ENCODE measurements at places on chromosomes 6 and 20.

GRCh38 chr6:107599043-107599442 is 109.1 kb downstream of the SOBP start:
- DNase-seq: no peak

GRCh38 chr20:13744352-13744751 is 40.4 kb downstream of the ESF1 start:
- no peak for DNase-seq

DNA sequence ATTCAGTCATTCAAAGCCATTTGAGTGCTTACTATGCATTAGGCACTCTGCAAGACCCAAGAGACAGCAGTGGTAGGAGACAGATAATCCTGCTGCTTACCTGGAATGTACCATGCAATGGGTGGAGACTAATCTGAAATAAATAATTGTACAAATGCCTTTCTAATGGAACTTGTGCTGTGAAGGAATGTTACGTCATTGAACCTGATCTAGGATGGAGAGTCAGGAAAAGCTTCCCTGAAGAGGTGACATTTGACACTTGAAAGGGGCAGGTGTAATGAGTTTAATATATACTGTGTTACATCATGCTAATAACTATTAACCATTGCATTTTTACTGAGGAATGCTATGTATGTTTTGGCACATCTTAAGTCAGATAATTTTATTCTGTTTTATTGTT is 491.0 kb upstream of the FLRT3 start:
- DNase-seq: no peak

- no peak for DNase-seq
These were observed 38.5 kb upstream of the PTPRK start for GRCh38 chr6:128558924-128559323.

GRCh38 chr20:38573413-38573812 is 7.6 kb upstream of the ADIG start:
- DNase-seq: no peak

GRCh38 chr6:64736421-64736950 is 970.5 kb downstream of the EYS start:
- DNase-seq: no peak

DNA sequence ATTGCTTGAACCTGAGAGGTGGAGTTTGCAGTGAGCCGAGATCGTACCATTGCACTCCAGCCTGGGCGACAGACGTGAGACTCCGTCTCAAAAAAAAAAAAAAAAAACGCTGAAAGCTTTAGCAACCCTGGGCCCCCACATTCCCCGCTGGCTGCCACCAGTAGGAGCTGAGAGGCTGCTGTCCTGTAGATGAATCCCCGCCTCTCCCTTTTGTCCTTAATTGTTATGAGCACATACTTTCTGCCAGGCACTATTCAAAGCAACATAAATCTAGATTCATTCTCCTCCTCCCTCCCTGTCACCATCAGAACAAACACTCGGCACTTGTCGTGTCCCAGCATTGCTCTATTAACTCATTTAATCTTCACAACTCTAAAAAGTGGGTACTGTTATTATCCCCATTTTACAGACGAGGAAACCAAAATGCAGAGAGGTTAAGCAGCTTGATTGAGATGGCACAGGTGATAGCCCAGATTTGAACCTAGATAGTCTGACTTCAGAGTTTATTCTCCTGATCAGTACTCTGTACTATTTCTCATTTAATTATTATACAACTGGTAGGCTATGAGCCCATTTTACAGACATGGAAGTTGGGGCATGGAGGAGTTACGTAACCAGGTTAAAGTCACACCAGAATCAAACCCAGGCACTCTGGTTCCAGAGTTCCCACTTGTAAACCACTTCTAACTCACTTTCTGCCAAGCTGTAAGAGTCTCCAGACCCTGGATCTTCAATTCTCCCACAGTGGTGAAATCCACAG is 97.4 kb downstream of the EYA2 start:
- no peak for DNase-seq

DNA sequence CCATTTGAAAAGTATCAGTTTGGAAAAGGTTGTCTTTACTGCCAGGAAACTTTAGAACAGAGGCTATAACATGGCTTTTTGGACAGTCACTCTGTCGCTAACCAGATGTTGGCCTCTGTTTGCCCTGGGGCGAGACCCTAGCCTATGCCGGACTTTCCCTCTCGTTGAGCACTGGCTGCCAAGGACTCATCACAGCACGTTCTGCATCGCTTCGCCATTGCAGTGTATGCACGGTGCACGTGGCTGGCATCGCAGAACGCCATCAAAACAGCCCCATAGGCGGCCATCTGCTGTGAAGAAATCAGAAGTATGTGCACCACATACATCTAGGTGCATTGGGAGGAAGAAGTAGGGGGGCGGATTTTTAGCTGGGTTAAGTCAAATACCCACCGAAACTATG is 156.4 kb downstream of the EYA2 start:
- DNase-seq: no peak

DNA sequence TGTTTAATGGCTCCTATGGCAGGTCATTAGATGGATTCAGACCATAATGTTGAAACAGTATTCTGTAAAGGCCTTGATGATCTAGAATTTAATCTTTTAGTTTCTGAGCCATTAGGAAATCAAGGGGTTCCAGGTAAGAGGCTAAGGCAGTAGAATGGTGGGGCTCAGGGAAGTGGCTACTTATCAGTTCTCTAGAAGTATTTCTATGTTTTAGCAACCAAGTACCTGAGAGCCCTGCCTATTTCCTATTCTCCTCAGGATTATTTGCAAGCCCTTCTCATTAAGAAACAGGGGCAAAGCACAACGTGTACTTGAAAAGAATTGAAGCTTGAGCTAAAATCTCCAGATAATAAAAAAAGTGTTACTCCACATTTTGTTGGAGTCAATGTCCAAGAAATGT is 646.5 kb downstream of the RNF144B start:
- DNase-seq: no peak

DNA sequence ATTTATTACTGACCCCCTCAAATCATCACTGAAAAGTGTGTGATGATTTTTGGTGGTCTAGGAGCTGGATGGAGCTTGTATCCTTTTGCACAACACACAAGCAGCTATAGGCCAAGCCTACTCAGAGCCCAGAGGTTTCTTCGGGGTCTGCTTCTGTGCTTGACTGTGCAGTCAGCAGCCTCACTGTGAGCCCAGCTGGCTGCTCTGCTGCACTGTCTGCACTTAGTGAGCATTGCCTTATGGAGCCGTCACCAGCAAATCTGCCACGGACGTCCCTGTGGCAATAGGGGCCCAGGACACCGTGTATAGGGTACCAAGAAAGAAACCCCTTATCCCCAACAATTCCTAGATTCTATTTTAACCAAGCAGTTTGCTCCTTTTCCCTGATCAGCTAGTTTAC is 38.6 kb upstream of the GMPR start:
- DNase-seq: no peak

- DNase-seq: no peak
These were observed 15.1 kb upstream of the CCDC167 start for GRCh38 chr6:37514837-37515236.

DNA sequence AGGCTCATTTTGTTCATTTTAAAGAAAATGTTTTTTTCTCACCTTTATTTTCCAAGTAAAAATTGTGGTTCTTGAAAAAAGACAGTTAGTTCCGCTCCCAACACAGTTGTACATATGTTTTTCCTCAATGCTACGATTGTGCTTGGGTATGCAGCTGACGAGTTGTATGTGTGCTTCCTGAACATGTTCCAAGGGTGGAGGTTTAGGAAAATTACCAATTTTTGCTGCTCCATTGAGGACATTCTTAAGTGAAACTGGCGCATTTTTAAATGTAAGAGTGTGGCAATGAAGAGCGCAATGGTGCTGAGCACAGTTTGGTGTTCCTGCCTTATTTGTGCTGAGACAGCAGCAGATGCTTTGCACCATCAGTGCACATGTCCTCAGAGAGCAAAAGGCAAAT is 70.3 kb upstream of the CLDN20 start:
- no peak for DNase-seq

GRCh38 chr6:41780551-41781365 is at the start of gene PRICKLE4:
PRICKLE4 (plus strand) TSS chr6:41780782; CDS start chr6:41783474, 2,692 bp downstream.
- no peak for DNase-seq

GRCh38 chr6:156376091-156376490 is 401.1 kb upstream of the ARID1B start:
- no peak for DNase-seq

DNA sequence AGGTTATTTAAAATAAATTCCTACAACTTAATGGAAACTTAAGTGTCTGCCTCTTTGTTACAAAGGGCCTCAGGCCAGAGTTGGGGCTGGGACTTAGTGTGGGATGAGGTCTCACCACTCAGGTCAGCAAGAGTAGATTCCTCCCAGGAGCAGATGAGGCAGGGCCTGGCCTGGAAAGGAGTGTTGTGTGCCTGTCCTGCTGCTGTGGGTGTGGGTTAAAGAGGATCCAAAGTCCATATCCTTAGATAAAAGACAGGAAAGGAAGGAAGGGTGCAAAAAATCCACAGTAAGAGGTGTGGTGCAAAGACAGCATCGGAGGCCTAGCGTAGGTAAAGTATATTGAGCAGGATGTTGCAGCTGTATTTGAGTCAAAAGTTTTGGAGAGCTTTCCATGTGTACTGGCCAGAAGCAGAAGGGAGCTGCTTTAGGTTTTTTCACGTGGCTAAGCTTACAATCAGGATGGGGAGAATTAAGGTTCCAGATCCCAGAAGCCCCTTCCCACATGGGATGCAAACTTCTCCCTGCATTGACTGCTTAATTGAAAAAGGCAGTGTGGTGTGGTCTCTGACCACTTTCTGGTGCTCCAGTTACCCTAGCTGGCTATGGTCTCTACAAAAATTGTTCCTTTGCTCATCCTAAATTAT is 12.8 kb upstream of the PLCG1 start:
- DNase-seq: no peak

DNA sequence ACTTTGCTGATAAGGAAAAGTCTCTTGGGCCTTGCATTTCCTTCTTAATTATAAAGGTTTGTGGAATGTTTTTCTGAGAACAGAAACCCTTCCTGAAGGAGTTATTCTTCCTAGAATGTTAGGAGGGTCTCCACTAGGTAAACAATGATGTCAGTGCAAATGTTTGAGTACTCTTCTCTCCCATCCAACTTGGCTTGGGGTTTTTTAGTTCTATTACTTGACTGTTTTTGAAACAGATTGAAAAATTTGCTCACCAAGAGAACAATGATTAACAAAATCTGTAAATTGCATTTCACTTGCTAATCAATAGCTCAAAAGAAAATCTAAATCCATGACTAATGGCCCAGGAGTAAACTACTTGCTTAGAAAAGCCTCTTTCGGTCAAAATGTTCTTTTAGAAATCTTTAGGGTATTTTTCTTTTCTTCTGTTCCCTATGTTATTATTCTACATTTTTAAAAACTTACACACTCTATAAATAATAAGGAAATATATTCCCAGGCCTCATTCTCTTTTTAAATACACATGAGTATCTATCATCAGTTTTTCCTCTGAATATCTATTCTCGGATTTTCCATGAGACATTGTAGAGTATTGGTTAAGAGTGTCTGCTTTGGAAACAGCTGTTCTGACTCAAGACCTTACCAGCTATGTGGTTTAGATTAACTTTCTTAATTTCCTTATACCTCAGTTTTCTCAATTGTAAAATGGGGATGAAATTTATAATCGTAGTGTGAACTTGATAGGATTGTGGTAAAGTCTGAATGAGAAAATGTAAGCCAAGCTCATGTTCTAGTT is 234.2 kb upstream of the CITED2 start:
- no peak for DNase-seq

DNA sequence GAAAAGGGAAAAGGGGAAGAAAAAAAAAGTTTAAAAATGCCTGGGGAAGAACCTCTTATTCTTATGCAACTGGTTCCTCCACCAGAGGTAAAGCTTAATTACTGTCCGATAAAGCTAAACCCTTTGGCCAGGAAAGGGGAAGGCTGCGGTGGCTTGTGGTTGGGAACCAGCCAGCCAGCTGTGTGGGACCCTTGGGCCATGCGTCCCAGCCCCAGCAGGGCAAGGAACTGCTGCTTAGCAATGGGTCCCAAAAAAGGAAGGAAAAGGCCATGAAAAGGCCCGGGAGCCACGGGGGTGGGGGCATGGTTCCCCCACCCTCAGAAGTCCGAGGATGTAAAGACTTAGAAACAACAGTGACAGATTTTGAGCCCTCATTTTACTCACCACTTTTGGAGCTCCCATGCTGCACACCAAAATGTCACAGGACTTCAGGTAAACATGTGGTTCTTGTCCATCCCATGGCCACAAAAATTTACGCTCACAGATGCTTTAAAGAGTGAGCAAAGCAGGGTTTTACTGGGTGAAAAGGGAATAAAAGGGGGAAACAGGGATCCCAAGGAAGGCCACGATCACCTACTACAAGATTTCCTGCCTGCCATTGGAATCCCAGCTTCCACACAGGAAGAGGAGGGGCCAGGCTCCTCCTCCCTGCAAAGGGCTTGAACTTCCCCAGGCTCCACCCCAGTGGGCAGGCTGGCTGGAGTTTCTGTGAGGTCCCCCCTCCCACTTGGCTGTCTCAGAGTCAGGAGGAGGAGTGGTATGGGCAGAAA is 1234.7 kb upstream of the GJE1 start:
- DNase-seq: no peak

GRCh38 chr20:31712112-31712553 is 10.5 kb downstream of the BCL2L1 start:
- no peak for DNase-seq

DNA sequence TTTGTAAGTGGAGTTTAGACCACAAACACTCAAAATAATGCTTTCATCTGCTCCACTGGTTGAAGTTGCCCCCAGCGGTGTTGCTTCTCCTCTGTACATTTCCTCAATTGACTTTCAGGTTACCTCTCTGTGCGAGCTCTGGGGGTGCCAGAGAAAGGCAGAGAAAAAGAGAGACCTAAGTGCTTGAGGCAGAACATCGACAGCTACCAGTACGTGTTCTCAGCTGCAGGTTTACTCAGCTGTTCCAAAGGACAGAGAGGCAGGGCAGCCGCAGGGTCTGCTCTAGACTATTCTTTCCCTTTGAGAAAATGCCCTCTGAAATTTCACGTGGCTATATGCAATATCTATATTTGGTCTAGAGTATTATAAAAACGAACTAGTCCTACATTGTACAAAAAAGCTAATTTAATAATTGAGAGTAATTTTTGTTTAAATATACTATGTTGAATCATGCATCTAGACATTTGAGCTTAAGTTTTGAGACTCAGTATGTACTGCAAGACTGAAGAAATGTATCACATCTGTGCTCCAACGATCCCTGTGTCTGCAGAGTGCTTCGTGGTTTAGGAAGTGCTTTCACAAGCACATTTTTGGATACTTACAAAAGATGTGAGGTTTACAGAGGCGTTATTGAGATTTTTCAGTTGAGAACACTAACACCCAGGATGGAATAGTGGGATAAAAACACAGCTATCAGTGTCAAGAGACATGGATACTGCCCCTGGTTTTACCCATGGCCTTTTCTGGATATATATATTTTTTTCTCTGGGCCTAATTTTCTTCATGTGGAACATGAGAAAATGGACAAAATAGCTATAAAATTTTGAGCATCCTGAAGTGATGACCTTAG is 453.6 kb upstream of the FLRT3 start:
- no peak for DNase-seq

GRCh38 chr20:421685-422250 is 13.7 kb downstream of the RBCK1 start:
- DNase-seq: no peak

Data from activated naive CD8-positive, alpha-beta T cell treated with anti-CD3 and anti-CD28 coated beads for 36 hours (primary cell).